ENCODE measurements at places on chromosomes 6 and 20.
A peak's percentile ranks its signal among the peaks of the same experiment; 100 is the strongest.

- no peak overlapping the region for H3K27ac ChIP-seq
- peaks cover 2% of the 10 kb centered on the region for H3K27me3 ChIP-seq
- no peak for DNase-seq
- H3K4me3 ChIP-seq = no peak overlapping the region
- peaks cover 5% of the 10 kb centered on the region for H3K36me3 ChIP-seq
- peaks cover 53% of the 10 kb centered on the region for H3K4me1 ChIP-seq
Observed at GRCh38 chr6:167571550-167571949, 246.7 kb downstream of the TTLL2 start.

- no peaks in the 10 kb centered on the region for H3K36me3 ChIP-seq
- no peak overlapping the region for H3K4me3 ChIP-seq
- H3K4me1 ChIP-seq = no peaks in the 10 kb centered on the region
- no peaks in the 10 kb centered on the region for H3K27me3 ChIP-seq
- DNase-seq = no peak
- no peak overlapping the region for H3K27ac ChIP-seq
Observed at GRCh38 chr6:29112135-29112534, 4.3 kb downstream of the OR2J3 start.

GRCh38 chr6:1267057-1267732, 44.7 kb upstream of the FOXQ1 start:
- no peak overlapping the region for H3K27ac ChIP-seq
- H3K27me3 ChIP-seq = no peaks in the 10 kb centered on the region
- no peaks in the 10 kb centered on the region for H3K4me1 ChIP-seq
- no peak for DNase-seq
- no peaks in the 10 kb centered on the region for H3K36me3 ChIP-seq
- H3K4me3 ChIP-seq = no peak overlapping the region

GRCh38 chr6:145705561-145705960, 29.8 kb downstream of the EPM2A start:
- no peaks in the 10 kb centered on the region for H3K4me1 ChIP-seq
- H3K36me3 ChIP-seq = no peaks in the 10 kb centered on the region
- no peaks in the 10 kb centered on the region for H3K27me3 ChIP-seq
- no peak overlapping the region for H3K27ac ChIP-seq

- no peak overlapping the region for H3K4me3 ChIP-seq
- H3K4me1 ChIP-seq = peaks cover 45% of the 10 kb centered on the region
- H3K27me3 ChIP-seq = peaks cover 3% of the 10 kb centered on the region
- no peak for DNase-seq
- no peak overlapping the region for H3K27ac ChIP-seq
- peaks cover 4% of the 10 kb centered on the region for H3K36me3 ChIP-seq
Observed at GRCh38 chr20:63166193-63167020, 49.5 kb downstream of the YTHDF1 start.

GRCh38 chr20:62358171-62359042, 8.7 kb downstream of the LAMA5 start:
- no peak overlapping the region for H3K27ac ChIP-seq
- H3K4me3 ChIP-seq = no peak overlapping the region
- DNase-seq = no peak
- no peaks in the 10 kb centered on the region for H3K27me3 ChIP-seq
- H3K4me1 ChIP-seq = peaks cover 91% of the 10 kb centered on the region
- H3K36me3 ChIP-seq = peaks cover 87% of the 10 kb centered on the region

DNA sequence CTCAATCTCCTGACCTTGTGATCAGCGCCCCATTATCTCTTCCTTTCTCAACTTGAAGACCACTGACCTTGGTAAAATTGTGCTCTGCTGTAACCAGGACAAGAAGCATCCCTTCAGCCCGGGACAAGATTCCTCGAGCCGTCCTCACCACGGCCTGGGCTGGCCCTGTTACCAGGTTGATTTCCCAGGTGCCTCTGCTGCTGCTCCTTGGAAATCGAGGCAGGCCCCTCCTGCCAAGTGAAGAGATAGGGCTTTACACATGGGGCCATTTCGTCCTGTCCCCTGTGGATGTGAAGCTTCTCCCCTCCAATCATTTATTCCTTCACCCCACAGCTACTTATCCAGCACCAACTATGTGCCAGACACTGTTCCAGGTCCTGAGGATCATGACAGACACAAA, 21.5 kb downstream of the RAB44 start:
- no peaks in the 10 kb centered on the region for H3K27me3 ChIP-seq
- H3K36me3 ChIP-seq = no peaks in the 10 kb centered on the region
- no peak overlapping the region for H3K27ac ChIP-seq
- no peak overlapping the region for H3K4me3 ChIP-seq
- no peak for DNase-seq
- no peaks in the 10 kb centered on the region for H3K4me1 ChIP-seq

DNA sequence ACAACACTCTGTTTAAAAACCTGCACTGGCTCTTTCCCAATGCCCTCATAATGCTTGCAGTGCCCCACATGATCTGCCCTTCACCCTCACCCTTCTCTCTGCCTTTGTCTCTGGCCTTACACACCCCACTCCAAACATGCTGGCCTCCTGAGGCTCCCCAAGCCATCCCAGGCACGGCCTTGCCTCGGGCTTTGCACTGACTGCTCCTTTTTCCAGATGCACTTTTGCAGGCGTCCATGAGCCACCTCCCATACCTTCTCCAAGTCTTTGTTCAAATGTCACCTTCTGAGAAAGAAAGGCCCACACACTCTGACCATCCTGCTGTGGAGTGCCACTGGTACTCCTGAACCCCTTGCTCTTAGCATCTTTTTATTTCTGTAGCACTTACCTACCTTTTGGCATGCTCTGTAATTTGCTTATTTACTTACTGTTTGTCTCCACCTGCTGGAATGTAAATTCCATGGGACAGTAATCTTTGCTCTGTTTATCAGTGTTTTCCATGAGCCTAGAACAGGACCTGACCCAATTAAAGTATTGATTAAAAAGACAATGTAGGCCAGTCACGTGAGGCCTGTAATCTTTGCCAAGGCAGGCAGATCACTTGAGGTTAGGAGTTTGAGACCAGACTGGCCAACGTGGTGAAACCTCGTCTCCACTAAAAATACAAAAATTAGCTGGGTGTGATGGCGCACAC, 30.7 kb downstream of the GFRA4 start:
- no peaks in the 10 kb centered on the region for H3K27me3 ChIP-seq
- H3K36me3 ChIP-seq = peaks cover 9% of the 10 kb centered on the region
- H3K27ac ChIP-seq = no peak overlapping the region
- H3K4me1 ChIP-seq = no peaks in the 10 kb centered on the region

GRCh38 chr6:105838171-105838570, 248.0 kb upstream of the PRDM1 start:
- H3K27ac ChIP-seq = no peak overlapping the region
- no peaks in the 10 kb centered on the region for H3K36me3 ChIP-seq
- H3K4me3 ChIP-seq = no peak overlapping the region
- H3K4me1 ChIP-seq = no peaks in the 10 kb centered on the region

GRCh38 chr6:2579804-2580570, 170.7 kb downstream of the MYLK4 start:
- DNase-seq = no peak
- no peak overlapping the region for H3K27ac ChIP-seq
- no peaks in the 10 kb centered on the region for H3K27me3 ChIP-seq
- H3K36me3 ChIP-seq = no peaks in the 10 kb centered on the region
- no peak overlapping the region for H3K4me3 ChIP-seq
- H3K4me1 ChIP-seq = peaks cover 11% of the 10 kb centered on the region

DNA sequence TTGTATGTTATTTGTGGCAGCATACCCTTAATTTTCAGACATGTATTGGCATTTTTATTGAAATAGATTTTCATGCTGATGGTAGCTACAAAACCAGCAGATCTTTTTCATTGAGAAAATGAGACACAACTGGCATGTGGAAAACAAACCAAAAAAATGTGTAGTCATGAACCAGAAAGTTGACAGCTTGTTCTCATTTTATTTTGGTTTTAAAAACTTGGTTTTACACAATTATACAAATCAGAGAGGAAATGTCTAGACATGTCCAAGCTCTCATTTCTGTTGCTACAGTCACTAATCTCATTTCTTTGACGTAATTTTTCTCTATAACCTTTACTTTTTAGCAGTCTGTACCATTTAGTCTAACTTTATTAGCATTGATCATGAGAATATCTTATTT, 85.4 kb downstream of the GRIK2 start:
- no peak overlapping the region for H3K27ac ChIP-seq
- no peak overlapping the region for H3K4me3 ChIP-seq
- DNase-seq = no peak

DNA sequence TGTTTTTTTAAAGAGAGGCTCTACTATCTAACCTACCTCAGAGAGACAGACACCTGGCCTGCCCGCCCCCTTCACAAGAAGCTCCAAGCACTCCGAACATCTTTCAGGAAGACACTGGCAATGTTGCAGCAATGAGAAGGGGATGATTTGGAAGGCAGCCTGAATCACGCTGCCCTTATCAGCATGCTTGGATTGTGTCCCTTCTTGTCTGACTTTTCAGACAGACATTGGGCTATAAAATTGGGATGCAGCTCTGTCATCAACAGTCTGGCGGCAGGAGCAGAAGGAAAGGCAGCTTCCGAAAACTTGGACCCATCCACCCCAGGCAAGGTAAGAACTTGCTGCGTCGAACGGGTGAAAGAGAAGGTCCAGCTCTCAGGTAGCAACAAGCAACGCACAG, 56.0 kb downstream of the CDK5RAP1 start:
- no peak overlapping the region for H3K27ac ChIP-seq
- H3K36me3 ChIP-seq = peaks cover 15% of the 10 kb centered on the region
- no peaks in the 10 kb centered on the region for H3K27me3 ChIP-seq
- no peak overlapping the region for H3K4me3 ChIP-seq

- no peak for DNase-seq
- H3K4me1 ChIP-seq = no peaks in the 10 kb centered on the region
Observed at GRCh38 chr6:63789699-63790098, 154.1 kb downstream of the PHF3 start.

GRCh38 chr6:43883847-43884651, 114.0 kb downstream of the VEGFA start:
- no peaks in the 10 kb centered on the region for H3K27me3 ChIP-seq
- no peak overlapping the region for H3K27ac ChIP-seq
- peaks cover 26% of the 10 kb centered on the region for H3K4me1 ChIP-seq
- peak; percentile 61 for DNase-seq
- no peaks in the 10 kb centered on the region for H3K36me3 ChIP-seq

- no peak for DNase-seq
- no peaks in the 10 kb centered on the region for H3K4me1 ChIP-seq
- peaks cover 24% of the 10 kb centered on the region for H3K36me3 ChIP-seq
- H3K27me3 ChIP-seq = no peaks in the 10 kb centered on the region
Observed at GRCh38 chr20:32134026-32134425, 24.5 kb downstream of the TM9SF4 start.

GRCh38 chr20:60239956-60240355, 281.7 kb downstream of the CDH26 start:
- peaks cover 18% of the 10 kb centered on the region for H3K4me1 ChIP-seq
- no peak overlapping the region for H3K4me3 ChIP-seq
- peaks cover 5% of the 10 kb centered on the region for H3K27me3 ChIP-seq
- no peak for DNase-seq
- H3K27ac ChIP-seq = no peak overlapping the region
- H3K36me3 ChIP-seq = no peaks in the 10 kb centered on the region

DNA sequence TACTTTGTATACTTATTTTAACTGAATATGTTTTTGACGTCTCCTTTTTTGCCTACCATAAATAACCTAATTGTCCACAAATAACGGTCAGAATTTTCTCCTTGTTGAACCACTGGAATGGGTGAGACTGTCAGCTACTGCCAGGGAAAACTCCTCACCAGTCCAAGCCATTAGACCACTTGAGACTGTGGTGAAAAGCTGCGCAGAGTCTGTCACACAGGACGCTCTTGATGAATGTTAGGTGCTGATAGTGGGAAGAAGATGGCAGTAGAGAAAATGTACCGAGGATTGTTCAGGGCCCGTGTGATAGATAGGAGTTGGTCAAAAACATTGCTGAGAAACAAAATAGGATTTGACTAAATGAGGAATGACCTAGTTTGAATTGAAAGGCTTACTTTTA, 75.6 kb upstream of the KIF25 start:
- H3K27me3 ChIP-seq = no peaks in the 10 kb centered on the region
- H3K27ac ChIP-seq = no peak overlapping the region
- no peak for DNase-seq
- no peak overlapping the region for H3K4me3 ChIP-seq
- peaks cover 30% of the 10 kb centered on the region for H3K36me3 ChIP-seq

GRCh38 chr6:44399991-44400390, 12.5 kb downstream of the CDC5L start:
- no peak for DNase-seq
- H3K4me3 ChIP-seq = no peak overlapping the region
- H3K4me1 ChIP-seq = no peaks in the 10 kb centered on the region
- no peak overlapping the region for H3K27ac ChIP-seq
- peaks cover 20% of the 10 kb centered on the region for H3K36me3 ChIP-seq
- H3K27me3 ChIP-seq = no peaks in the 10 kb centered on the region

DNA sequence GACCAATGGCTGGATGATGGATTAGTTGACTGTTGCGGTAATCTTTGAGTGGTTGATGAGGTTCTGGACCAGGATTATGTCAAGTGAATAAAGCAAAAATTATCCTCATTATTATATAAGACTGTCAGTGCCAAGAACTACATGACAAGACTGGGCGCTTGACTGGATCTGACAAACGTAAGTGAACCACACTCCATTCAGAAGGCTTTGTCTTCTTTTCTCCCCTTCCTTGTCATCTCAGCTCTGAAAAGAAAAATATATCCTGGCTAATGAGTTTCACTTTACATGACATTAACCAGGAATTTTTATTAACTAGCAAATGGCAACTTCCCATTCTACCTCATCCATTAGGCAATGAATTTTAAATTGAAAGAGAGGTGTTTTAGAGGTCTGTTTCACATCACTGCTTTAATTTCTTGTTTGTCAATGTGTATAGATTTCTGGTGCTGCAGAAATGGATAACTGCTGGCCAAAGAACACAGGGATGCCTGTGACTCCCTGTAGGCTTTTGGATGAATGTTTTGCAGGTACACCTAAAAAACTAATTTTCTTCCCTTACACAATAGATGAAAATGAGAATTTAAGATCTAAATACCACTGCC, 150.1 kb downstream of the ELOVL4 start:
- H3K27ac ChIP-seq = no peak overlapping the region
- H3K4me1 ChIP-seq = no peaks in the 10 kb centered on the region
- no peaks in the 10 kb centered on the region for H3K36me3 ChIP-seq
- no peaks in the 10 kb centered on the region for H3K27me3 ChIP-seq

- H3K27ac ChIP-seq = no peak overlapping the region
- no peaks in the 10 kb centered on the region for H3K27me3 ChIP-seq
- no peak overlapping the region for H3K4me3 ChIP-seq
Observed at GRCh38 chr6:70841112-70841511, 115.7 kb downstream of the B3GAT2 start.

DNA sequence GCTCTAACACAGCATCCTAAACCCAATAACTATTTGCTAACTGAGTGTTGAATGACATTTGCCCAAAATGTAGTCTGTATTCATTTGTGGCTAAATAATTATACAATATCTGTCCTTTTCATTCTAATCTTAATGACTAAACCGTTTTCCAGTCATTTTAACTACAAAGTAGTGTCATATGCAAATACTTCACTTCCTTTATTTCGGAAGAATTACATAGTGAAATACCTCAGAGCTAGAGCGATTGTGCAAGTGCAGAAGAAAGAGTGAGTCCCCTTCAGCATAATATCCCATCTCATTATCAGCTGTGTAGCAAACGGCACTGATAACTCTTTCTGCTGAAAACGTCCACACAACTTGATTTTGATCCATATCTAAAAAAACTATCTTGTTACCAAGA, 66.2 kb downstream of the ROS1 start:
- no peaks in the 10 kb centered on the region for H3K4me1 ChIP-seq
- no peak overlapping the region for H3K27ac ChIP-seq
- H3K36me3 ChIP-seq = no peaks in the 10 kb centered on the region
- no peak for DNase-seq
